ENCODE measurements at places on chromosomes 12 and 14.
A peak's percentile ranks its signal among the peaks of the same experiment; 100 is the strongest.

GRCh38 chr12:67356380-67356774 lies 87.2 kb downstream of the CAND1 start:
- DNase-seq, result no peak

- DNase-seq, result no peak
Observed at GRCh38 chr12:119615518-119616475, 22.2 kb downstream of the TMEM233 start.

GRCh38 chr12:57146092-57146491 lies 1.3 kb downstream of the LRP1-AS start:
- no peak for DNase-seq

GRCh38 chr14:75009176-75009575 lies 6.5 kb downstream of the EIF2B2 start:
- DNase-seq, result no peak

GRCh38 chr14:81144824-81145603 lies 75.7 kb downstream of the GTF2A1 start:
- DNase-seq, result no peak

GRCh38 chr12:116604951-116605641 lies 45.9 kb downstream of the MAP1LC3B2 start:
- DNase-seq, result no peak

GRCh38 chr14:22391908-22392565 lies 197.0 kb downstream of the DAD1 start:
- peak; percentile 72 for DNase-seq

GRCh38 chr14:102586420-102587104 lies 5.9 kb upstream of the RCOR1 start:
- DNase-seq, result no peak

DNA sequence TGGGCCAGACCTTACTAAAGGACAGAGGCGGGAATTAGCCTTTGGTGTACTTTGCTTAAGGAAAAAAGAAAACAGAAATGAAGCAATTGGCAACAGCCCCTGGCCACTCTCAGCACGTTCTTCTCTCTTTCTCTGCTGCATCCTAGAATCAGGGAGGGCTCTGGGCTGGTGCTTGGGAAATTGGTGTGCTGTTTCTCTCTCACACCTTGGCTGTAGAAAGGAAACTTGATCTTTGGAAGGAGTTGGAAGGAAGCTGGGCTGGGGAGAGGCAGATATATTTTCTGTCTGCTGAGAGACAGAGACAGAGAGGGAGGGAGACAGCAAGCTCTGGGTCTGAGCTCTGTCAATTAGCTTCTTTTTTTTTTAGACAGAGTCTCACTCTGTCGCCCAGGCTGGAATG lies 27.4 kb downstream of the NOS1 start:
- DNase-seq, result no peak

GRCh38 chr12:60926256-60926655 lies 1330.4 kb downstream of the SLC16A7 start:
- no peak for DNase-seq

DNA sequence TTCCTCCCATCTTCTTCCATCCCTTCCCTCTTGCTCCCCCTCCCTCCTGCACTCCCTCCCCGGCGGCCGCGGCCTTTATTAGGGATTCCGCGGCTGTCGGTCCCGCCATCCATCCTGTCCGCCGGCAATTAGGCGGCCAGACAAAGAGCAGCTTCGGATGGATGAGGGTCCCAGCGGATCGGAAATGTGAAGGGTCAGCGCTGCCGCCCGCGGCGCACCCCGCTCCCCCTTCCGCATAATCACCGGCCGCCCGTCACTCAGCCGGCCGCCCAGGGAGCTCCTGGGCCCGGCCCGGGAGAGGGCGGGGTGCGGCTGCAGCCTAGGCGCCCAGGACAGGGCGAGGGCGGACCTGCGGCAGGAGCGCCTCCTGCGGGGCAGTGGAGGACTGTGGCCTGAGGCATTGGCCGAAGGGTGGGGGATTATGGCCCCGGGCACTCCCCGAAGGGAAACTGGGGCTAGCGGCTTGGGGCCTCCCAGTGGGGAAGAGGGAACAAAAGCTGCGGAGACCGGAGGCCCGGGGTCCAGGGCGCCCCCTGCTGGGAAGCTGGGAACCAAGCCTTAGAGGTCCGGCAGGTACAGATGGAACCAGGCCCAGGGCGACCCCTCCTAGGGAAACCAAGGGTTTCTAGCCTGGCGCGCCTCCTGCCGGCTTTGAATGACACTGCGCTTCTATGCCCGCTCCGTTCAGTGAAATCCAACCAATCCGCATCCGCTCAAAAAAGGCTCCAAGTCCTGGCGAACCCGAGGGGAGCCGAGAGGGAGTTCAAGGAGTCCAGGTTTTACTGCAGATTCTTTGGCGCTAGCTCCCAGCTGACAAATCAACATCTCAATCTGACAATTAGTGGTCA lies 4.4 kb upstream of the DNAJC22 start:
- peak; percentile 62 for DNase-seq

- no peak for DNase-seq
Observed at GRCh38 chr12:83156815-83157214, 470.1 kb downstream of the TMTC2 start.

DNA sequence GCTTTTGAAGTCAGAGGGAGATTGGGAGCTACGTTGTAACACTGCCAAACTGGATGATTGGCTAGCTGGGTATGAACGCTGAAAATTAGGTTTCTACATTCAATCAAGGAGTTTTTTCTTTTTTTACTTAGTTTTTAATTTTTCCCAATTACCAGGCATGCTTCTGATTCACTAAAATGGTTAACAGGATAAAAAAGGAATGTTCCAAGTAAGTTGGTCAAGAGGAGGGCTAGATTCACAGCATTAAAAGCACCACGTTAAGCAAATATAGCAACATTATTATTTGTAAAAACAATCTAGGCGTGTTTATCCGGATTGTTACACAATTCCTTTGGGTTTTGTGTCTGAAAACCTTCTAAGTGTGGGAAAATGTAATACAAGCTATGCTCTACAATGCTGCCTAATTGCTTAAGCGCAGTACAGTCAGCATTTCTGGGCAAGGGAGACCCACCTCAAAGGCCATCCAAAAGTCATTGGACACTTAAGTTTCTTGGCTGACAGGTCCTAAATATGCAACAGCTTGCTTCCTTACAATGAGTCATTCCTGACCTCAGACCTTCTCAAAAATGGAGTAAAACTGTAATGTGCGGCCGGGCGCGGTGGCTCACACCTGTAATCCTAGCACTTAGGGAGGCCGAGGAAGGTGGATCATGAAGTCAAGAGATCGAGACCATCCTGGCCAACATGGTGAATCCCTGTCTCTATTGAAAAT lies 1.2 kb downstream of the RPLP0 start:
- peak; percentile 27 for DNase-seq

- no peak for DNase-seq
Observed at GRCh38 chr12:69720750-69721149, 17.9 kb upstream of the RAB3IP start.

DNA sequence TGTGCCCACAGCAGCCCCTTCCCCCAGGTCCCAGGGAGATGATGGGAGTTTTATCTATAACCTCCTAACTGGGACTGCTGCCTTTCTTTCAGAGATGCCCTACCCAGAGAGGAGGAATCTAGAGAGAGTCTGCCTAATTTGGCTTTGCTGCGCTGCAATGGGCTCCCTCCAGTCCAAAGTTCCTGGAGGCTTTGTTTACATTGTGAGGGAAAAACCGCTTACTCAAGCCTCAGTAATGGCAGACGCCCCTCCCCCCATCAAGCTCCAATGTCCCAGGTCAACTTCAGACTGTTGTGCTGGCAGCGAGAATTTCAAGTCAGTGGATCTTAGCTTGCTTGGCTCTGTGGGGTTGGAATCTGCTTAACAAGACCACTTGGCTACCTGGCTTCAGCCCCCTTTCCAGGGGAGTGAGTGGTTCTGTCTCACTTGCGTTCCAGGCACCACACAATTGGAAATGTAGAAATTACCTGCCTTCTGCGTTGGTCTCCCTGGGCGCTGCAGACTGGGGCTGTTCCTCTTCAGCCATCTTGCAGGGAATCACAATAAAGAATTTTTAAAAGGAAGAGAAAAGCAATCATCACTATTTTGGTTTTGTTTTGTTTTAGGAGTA lies 262.5 kb downstream of the FOXG1 start:
- DNase-seq, result no peak

DNA sequence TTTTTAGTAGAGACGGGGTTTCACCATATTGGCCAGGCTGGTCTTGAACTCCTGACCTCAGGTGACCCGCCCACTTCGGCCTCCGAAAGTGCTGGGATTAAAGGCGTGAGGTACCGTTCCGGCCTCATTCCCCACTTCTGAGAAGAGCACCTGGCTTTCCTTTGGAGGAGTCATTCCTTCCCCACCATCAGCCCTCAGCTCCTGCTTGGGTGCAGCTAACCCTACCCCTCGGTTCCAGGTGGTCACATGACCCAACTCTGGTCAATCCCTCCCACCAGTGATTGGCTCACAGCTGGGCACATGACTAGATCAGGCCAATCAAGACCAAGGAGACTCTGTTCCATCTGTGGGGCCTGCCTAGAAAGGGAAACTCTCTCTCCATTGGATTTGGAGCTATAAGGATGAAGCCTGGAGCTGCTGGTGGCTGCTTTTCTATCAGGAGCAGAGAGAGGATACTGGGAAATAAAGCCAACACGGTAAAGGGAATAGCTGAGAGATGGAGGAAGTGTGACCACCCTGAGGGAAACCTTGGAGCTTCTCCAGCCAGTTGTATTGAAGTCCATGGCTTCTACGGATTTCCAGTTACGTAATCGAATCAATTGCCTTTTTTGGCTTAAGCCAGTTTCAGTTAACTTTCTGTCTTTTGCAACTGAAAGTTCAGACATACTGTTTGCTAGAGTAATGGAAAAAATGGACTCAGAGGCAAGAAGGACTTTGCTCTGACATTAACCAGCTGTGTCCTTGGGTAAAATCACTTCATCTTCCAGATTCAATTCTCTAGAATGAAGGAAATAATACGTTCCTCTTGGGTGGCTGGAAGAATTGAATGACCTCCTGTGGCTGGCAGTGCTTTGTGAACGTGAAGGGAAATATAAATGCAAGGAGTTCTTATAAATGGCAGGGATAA lies 19.7 kb upstream of the IFT81 start:
- DNase-seq, result no peak

GRCh38 chr12:81221681-81222080 lies 143.8 kb downstream of the ACSS3 start:
- DNase-seq, result no peak

DNA sequence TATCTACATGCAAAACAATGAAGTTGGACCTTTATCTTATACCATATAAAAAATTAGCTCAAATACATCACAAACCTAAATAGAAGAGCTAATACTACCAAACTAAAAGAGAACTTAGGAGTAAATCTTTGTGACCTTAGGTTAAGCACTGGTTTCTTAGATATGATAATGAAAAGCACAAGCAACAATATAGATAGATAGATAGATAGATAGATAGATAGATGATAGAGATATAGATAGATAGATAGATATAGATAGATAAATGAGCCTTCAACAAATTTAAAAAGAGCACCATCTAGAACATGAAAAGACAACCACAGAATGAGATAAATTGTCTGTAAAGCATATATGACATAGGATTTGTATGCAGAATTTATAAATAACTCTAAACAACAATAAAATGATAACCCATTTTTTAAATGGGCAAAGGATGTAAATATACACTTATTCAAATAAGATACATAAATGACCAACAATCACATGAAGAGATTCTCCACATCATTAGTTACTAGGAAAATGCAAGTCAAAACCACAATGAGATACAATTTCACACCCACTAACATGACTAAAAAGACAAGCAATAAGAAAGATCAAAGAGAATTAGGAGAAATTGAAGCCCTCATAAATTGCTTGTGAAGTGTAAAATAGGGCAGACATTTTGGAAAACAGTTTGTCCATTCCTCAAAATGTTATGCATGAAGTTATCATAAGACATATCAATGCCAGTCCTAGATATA lies 293.7 kb downstream of the BTG1 start:
- DNase-seq, result no peak

GRCh38 chr12:130153803-130154202 lies 8.5 kb upstream of the FZD10 start:
- no peak for DNase-seq

DNA sequence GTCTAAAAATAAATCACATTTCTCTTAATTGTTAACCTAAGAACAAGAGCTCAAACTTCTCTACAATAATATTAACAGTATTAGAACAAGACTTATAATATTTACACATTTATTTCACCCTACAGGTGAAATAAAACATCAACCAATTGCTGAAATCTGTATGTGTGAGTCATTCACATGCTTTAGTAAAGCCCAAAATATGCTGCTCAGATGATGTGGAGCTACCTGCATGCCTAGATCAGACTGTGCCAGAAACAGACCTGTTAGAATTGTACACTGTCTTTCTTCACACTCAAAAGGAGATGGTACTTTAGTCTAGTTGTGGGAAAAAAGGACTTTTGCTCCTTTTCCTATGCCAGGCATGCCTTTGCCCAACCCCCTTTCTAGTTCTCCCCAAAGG lies 54.7 kb downstream of the RPS6KA5 start:
- no peak for DNase-seq

GRCh38 chr12:69404851-69405565 lies 45.5 kb downstream of the YEATS4 start:
- DNase-seq, result peak; percentile 38

- no peak for DNase-seq
Observed at GRCh38 chr14:53124786-53125185, 28.3 kb downstream of the DDHD1 start.

GRCh38 chr12:82793751-82794281 lies 107.1 kb downstream of the TMTC2 start:
- DNase-seq, result no peak

DNA sequence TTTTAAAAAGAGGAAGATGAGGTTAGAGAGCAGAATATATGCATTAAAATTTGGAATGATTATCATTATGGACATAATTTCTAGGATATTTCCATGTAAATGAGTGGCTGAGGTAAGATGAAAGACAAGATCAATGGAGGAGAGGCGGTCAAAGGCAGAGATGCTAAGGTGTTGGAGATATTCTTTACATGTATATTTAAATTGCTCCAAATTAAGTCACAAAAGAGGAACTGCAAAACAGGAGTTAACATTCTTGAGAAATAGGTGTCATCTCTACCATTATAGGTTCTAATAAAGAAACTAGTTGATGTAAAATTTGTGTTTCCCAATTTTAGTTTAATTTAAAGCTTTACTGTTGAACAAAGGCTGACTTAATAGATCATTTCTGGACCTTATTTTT lies 268.5 kb upstream of the PPFIA2 start:
- no peak for DNase-seq

GRCh38 chr14:99033951-99034350 lies 238.0 kb downstream of the BCL11B start:
- no peak for DNase-seq
